NCI-H2227 treated with DMSO at 0.1 percent for 48 hours (cell line): ENCODE measurements at places on chromosomes 2 and 18.

- no peak for DNase-seq
Measured at GRCh38 chr2:221521233-221521845, 50.8 kb downstream of the EPHA4 start.

- no peak for DNase-seq
Measured at GRCh38 chr18:48934415-48934722, 16.4 kb downstream of the SMAD7 start.

DNA sequence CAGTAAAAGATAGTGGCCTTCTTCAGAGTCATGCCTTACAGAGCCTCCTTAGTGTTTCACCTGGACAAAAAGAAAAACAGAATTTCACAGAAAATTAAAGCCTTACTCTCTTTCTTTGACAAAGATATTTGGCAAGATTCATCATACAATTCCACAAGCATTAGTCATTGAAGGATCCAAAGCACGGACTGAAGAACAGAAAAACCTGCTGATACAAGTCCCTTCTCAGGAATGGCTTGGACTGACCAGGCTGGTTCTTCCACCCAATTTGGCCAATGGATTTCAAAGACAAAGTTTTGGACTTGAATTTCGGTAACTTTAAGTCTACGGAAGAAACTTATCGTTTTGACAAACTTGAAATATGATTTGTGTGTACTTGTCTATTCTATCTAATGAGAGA, 39.1 kb upstream of the GALNT3 start:
- DNase-seq, result no peak

DNA sequence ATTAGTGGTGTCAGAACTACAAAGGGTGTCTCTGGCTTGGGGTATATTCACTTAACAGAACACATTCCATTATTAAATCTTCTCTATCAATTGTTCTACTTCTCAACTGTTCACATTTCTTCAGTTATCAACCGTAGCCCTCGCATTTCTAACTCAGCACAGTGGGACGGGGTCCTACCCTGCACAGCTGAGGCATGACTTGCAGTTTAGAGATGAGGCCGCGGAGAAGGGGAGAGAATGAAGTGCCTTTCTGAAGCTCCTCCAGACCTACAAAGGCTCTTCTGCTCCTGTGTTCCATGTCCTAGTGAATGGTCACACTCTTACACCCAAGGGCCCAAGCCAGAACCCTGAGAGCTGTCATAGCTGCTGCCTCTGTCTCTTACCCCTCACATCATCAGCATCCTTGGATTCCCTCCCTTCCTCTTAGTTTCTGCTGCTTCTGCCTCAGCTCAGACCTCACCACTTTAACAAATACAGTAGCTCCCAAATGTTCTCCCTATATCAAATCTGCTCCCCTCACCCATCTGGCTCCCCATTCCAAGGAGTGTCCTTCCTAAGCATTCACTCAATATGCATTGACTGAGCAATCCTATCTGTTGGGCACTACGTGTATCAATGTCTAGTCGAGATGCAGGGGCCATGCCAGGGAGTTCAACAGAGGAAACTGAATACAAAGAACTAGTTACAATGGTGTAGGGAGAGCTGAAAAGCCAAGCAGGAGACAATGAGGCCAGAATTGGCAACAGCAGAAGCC, 34.3 kb upstream of the MRPL19 start:
- DNase-seq, result no peak

- DNase-seq, result no peak
Measured at GRCh38 chr2:120238728-120239487, 13.7 kb upstream of the RALB start.

GRCh38 chr18:63207143-63207790, 112.3 kb downstream of the BCL2 start:
- no peak for DNase-seq

DNA sequence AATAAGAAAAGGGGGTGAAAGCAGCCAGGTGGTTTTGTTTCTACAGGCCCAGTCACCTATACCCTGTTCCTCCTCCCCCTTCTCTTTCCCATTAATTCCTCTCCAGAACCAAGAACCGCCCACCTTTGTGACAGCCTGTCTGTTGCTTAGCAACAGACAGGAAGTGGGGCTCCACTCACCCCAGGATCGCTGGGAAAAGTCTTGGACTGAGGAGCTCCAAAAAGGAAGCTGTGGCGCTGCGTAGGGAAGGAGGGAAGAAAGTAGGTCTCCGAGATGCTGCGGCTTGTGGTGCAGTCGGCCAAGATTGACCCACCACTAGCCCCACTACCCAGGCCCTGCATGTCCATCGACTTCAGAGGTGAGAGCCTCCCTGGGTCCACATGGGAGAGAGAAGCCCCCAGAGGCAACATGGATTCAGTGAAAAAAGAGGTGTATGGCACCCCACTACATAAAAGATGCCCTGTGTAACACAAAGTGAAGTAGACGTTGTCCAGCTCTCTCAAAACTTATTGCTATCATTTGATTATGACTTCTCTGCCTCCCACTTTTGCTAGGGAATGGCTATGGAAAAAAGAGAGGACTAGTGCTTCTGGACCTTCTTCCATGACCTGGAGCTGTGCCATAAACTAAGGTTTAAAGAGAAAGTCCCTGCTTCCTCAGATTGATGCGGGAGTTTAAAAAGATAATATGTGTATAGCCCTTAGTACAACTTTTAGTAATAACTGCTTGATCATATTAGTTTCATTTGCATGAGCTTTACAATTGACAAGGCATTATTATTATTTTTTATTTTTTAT, at the start of gene FER1L5:
TSS of gene FER1L5 (plus strand) at position 201 of the 797 bp plus-strand sequence. CDS start at position 274, 73 bp downstream.
- peak; percentile 74 for DNase-seq

- DNase-seq, result peak; percentile 94
Measured at GRCh38 chr2:165567273-165567672, 97.8 kb downstream of the CSRNP3 start.

GRCh38 chr18:36130039-36130831, 536 bp downstream of the ELP2 start:
- DNase-seq, result no peak

- no peak for DNase-seq
Measured at GRCh38 chr18:79315596-79315995, 80.1 kb upstream of the NFATC1 start.

- DNase-seq, result no peak
Measured at GRCh38 chr2:122132147-122132691, 376.8 kb downstream of the TSN start.

- peak; percentile 90 for DNase-seq
Measured at GRCh38 chr2:207469451-207469850, 60.3 kb upstream of the CREB1 start.

- DNase-seq, result no peak
Measured at GRCh38 chr18:56258178-56258577, 380.2 kb downstream of the TXNL1 start.

- DNase-seq, result no peak
Measured at GRCh38 chr2:180823546-180824141, 156.8 kb upstream of the UBE2E3 start.

GRCh38 chr2:124666976-124667375, 641.9 kb downstream of the CNTNAP5 start:
- DNase-seq, result no peak

DNA sequence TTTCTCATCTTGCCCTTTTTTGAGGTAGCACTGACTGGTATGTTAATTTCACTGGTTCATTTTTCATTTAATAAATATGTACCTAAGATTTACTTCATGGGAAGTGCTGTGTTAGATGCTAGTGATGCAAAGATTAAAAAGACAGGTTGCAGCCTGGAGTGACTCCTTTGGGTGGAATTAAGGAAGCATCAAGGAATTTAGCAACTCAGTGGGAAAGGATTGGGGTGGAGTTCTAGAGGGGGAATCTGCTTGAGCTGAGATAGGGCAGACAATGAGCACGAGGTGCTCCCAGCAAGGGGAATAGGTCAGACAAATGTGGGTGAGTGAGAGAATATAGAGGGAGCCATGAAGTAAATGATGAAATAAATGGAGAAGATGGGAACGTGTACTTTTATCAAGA, 57.0 kb downstream of the LYPD6 start:
- DNase-seq, result no peak

DNA sequence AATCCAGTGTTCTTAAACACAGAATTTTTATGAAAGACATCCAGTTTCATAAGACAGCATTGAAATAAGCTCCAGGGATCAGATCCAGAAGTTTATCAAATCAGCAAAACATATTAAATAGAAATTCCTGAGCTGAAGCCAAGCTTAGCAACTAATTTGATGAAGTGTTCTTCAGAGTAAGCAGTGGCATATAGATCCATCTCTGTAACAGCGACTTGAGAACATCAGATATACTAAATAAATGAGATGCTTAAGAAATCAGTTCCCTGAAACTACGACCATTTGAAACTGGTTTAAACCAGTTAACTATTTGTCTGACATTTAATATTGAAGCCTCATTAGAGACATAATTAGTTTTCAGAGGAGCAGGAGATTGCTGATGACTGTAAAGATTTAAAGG, 34.1 kb downstream of the PPP1R1C start:
- no peak for DNase-seq

GRCh38 chr18:77071711-77072292, 60.8 kb downstream of the MBP start:
- no peak for DNase-seq

DNA sequence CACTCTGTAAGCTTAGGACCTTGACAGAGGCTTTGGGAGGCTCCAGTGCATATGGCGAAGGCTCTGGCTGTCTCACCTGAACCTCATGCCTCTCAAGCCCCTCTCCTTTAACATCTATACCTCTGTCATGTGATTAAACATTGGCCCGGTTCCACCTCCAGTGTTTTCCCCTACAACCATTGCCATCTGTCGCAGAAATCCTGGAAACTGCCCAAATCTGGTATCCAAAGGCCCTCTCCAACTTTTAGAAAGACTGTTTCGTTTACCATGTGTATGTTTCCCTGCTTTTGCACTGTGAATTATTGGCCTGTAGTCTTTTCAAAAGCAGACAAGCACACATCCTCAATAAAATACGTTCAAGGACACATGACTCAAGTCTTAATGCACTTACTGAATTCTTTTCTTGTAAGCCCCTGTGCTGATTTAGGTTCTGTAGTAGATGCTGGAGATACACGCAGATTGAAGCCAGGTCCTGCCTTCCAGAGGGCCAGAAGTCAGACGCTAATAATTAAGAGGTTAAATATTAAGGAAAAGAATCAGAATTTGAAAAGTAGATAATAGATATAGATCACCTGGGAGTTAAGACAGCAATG, 386.4 kb upstream of the SLC14A2 start:
- DNase-seq, result no peak

DNA sequence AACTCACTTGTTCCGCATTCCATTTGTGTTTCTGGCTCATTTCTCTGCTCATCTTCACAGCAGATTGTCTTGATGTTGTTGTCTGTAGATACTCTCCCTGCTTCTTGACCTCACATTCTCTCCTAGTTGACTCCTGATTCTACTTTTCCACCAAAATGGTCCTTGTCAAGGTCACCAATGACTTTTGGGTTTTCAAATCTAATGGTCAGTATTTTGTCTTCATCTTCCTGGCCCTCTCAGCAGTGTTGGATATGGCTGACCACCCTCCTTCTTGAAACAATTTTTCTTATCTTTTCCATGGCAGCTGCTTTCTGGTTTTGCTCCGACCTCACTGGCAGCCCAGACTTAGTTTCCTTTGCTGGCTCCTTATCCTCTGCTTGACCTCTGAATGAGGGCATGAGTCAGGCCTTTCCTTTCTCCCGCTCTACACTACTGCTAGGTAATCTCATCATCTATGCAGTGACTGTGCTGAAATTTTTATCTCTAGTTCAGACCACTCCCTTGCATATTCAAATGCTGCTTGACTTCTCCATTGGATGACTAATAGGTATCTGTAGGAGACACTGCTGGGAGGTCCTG, 386.6 kb upstream of the SPRED2 start:
- no peak for DNase-seq

DNA sequence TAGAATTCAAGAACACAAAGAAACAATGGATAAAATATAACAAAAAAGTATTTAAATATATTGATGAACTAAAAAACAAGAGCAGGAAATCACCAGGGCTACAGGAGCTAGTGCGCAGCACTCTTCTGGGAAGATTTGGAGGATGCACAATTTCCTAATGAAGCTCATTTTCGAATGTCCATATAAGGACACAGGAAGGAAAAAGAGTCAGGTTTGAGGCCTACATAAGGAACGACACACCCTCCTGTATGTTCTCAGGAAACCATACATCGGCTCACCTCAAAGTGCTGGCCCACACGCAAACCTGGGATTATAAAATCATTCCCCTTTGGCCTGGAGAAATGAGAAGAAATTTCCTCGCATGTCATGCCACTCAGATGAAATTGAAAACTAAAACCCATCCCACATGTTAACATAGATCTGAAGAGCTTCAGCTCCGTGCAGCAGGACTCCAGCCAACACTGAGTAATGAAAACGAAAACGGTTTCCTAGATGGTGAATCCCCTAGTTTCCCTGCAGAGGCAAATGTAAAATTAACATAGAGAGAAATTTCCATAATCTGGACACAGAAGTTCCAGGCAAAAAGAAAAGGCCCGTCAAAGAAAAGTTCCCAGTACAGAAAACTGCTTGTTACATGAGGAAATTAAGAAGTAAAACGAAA, 825.8 kb downstream of the SOCS6 start:
- no peak for DNase-seq

DNA sequence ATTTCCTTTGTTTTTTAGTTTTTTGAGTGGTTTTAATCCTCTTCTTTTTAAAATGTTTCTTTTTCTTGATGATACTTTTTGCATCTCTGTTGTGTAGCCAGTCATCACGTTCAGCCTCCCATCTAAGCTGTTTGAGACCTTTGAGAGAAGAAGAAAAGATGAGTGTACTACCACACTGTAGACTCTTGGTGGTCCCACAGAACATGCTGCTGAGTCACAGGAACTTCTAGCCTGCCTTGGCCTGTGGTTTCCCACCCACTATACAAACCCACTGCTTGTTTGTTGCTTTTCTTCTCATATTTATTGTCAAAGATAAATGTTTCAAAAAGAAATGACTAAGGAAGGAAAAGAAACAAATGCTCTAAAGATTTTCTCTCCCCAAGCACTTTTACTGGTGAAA, 5.5 kb downstream of the CEBPZOS start:
- no peak for DNase-seq

GRCh38 chr2:18345848-18346247, 214.6 kb downstream of the RDH14 start:
- DNase-seq, result no peak

GRCh38 chr18:58590839-58591238, 38.1 kb downstream of the ALPK2 start:
- DNase-seq, result no peak

DNA sequence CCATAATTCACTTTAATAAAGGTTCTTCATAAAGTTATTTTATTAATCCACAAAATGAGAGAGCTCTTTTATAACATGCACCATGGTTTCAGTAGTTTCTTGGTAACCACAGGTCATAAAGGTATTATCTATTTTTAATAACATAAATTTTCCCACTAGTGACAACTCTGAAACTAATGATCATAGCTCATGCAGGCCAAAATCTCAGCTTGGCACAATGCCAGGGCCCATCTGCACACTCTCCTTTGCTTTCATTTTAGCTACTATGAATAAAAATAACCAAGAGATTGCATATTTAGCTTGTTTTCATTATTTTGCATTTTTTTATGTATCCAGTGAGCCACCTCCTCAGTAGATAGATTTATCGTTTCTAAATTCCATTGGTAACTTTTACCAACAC, 691.8 kb upstream of the CHAC2 start:
- no peak for DNase-seq

GRCh38 chr18:79379931-79380815, 15.6 kb upstream of the NFATC1 start:
- DNase-seq, result no peak
